Activated CD8-positive, alpha-beta memory T cell treated with anti-CD3 and anti-CD28 coated beads for 1 hour (primary cell): ENCODE measurements at places on chromosomes 3 and 15.

DNA sequence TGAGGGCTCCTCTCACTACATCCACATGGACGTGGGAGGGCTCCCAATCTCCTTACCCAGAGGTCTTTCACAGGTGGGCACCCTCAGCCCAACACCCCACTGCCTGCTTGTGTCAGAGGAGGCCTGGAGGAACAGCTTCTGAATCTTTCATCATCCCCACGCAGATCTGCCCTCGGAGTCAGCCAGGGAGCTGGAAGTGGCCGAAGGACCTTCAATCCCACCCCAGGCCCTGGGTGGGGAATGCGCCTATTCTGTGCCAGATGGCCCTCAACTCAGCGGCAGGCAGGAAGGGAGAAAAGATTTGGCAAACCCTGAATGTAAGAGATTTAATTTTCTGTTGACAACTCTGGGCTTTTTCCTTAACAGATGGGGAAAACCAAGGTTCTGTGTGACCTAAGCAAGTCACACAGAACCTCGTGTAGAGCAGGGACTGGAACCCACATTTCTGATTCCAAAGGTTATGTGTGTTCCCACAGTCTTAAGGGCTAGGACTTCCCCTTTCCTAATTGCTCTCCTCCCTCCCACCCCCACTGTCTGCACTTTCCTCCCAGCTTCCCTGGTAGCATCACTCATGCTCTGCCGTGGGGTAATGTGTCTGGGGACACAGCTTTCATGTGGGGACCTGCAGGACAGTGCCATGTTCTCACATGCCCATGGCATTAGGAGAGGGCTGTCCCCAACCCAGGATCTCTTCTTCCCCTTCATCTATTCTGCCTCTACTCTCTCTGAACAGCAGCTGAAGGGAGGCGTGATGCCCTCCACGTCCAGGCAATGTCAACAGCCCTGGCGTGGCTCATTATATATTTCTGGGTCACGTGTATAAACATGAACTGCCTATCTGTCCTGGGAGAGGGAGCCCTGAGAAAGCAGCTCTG is 98.1 kb downstream of the SEMA5B start:
- DNase-seq, result no peak

DNA sequence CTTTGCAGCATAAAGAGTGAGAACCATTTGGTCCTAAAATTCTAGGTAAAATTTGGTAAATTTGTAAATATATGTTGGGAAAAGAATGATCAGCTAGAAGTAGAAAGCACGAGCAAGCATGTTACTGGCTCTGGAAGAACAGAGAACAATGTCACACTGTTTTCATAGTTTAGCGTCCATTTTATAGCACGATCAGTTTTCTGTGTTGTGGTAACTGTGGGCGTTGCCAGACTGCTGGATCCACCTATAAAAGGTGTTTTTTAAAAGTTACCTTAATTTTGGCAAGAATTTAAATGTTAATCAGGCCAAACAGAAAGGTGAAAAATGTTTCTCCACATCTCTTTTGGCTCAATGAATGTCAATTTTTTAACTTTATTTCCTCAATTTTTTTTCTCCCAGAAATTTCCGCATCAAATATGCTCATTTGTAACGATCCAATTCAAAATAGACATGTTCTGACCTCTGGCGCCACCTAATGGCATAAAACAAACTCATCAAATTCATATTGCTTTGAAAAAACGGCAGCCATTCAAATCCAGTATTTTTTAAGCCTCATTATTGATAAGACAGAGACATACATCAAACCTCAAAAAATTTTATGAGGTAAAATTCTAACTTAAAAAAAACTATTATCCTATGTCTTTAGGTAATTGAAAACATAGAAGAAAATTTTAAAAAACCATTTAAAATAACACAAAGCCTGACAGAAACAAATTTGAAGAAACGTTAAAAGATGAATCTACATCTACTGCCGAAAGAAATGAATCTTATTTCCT is 5.5 kb upstream of the GP5 start:
- DNase-seq, result no peak

DNA sequence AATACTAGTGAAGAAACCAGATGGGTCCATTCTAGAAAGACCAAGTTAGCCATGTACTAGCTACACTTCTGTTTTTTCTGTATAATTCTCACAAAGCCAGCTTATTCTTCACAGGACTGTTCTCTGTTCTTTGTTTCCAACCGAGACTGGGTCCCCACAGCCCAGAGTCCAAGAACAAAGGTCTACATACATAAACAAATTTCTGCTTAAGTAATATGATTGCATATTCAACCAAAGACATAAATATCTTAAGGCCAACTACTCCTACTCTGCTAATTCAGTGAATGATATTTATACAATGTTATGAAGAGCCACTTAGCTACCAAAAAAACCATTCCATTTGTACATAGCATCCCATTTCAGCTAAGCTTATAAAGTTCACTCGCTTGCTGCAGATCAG is 299.8 kb upstream of the CCDC54 start:
- no peak for DNase-seq

GRCh38 chr3:119613201-119613600 is 15.5 kb downstream of the PLA1A start:
- DNase-seq, result no peak

DNA sequence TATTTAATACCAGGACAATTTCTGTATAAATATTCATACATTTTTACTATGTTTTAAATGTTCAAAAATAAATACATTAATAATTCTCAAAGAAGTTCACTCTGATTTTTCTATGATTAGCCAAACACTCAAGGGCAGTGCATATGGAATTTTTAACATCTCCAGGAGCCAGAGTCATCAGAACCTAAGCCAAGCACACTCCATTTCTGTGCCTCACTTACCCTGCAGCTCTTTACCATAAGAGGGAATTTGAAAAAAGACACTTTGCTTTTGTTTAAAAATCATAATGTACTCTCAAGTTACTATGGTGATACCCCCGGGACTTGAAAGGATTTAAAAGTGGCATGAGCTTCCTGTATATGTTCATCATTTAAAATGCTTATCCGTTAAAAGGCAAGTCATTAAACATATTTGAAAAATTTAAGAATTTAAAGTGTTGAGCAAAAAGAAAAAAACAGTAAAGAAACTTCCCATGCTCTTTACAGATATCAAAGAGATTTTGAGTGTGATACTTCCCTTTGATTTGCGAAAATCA is 747.4 kb upstream of the NECTIN3 start:
- no peak for DNase-seq

DNA sequence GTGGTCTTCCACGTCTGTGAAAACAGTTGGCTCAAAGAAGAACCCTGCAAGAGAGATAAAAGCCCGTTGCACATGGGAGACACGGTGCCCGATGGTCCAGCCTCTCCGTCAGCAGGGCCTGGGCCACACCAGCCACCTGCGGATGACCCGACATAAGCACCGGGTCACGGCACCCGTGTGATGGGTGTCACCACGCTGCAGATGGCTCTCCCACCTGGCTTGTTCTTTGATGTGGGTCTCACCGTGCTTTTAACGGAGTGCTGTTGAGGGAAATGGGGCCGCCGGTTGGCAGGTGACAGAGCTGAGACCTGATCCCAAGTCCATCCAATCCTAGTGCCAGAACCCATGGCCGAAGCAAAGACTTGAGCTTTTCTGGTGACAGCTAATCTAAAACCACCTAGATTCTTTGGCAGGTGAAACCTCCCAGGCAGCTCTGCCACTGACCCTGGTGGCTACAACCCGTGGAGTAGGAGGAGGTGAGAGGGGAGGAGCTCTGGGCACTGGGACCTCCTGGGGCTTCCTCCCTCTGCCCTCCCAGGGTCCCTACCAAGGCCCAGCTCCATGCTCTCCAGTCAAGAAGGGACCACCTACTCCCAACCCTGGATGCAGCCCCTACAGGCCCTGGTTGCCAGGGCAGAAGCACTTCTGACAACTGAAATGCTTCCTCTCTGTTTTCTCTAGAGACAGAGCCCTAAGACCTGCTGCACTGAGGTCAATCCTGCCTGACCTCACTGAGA is 23.4 kb upstream of the SLC41A3 start:
- no peak for DNase-seq

DNA sequence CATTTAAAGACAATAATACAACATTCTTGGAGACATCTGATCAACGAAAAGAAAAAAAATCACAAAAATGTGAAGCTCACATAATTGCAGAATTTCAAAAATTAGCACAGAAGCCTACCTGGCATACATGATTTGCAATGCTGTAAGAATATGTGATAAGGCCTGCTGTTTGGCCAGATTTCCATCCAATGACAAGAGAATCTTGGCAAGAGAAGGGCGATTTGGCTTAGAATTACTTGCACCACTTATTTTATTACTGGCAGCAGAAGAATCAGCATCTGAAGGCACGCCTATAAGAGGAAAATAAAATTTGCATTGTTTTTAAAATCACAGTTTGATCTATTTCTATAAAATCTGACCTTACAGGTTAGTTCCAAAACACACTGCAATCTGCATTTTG is 70.3 kb upstream of the OCA2 start:
- no peak for DNase-seq

- no peak for DNase-seq
These were observed 67.3 kb downstream of the MORC1 start for GRCh38 chr3:109050591-109051167.

DNA sequence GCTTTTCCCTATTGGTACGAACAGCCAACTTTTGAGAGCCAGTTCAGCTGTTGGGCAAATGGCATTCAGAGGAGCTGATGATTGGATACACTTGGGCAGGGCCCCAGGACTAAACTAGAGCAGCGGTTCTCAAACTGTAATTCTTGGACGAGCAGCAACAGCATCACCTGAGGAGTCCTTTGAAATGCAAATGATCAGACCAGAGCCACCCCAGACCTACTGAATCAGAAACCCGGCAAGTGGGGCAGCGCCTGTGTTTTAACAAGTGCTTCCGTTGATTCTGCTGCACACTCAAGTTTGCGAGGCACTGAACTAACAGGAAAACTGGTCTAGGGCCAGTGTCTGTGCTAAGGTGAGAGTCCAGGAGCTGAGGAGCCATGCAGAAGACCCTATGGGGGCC is 239.7 kb downstream of the UACA start:
- no peak for DNase-seq

DNA sequence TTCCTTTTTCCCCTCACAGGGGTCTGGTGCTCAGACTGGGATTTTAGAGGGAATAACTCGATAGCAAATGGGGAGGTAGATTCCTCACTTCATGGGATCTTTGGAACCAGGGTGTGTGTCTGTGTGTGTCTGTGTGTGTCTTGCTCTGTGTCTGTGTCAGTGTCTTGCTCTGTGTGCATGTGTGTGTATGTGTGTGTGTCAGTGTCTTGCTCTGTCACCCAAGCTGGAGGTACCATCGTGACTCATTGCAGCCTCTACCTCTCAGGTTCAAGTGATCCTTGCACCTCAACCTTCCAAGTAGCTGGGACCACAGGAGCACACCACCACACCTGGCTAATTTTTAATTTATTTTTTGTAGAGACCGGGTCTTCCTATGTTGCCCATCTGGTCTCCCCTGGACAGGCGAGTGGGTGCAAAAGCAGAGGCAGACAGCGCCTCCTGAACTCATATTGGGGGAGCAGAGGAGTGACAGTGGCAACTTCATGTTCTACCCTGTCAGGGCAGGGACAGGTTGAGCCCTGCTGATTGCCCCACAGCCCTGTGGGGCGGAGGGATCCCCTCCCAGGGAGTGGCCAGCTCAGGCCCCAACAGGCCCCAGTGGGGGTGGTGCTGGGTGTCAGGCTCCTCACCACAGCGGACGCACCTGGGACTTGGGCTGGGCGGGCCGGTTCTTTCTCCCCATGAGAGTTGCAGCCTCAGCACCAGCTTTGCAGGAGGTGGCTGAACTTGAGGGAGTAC is 10.4 kb upstream of the SEMA4B start:
- no peak for DNase-seq

GRCh38 chr3:125147491-125147820 is 65.1 kb downstream of the SLC12A8 start:
- no peak for DNase-seq

GRCh38 chr3:195105389-195105788 is 165.6 kb downstream of the XXYLT1 start:
- no peak for DNase-seq

GRCh38 chr3:25581823-25582222 is 82.9 kb downstream of the TOP2B start:
- DNase-seq, result no peak

GRCh38 chr3:128247666-128248409 is 94.6 kb downstream of the EEFSEC start:
- DNase-seq, result no peak

GRCh38 chr15:88246081-88246480 is 10.5 kb downstream of the NTRK3 start:
- DNase-seq, result no peak

DNA sequence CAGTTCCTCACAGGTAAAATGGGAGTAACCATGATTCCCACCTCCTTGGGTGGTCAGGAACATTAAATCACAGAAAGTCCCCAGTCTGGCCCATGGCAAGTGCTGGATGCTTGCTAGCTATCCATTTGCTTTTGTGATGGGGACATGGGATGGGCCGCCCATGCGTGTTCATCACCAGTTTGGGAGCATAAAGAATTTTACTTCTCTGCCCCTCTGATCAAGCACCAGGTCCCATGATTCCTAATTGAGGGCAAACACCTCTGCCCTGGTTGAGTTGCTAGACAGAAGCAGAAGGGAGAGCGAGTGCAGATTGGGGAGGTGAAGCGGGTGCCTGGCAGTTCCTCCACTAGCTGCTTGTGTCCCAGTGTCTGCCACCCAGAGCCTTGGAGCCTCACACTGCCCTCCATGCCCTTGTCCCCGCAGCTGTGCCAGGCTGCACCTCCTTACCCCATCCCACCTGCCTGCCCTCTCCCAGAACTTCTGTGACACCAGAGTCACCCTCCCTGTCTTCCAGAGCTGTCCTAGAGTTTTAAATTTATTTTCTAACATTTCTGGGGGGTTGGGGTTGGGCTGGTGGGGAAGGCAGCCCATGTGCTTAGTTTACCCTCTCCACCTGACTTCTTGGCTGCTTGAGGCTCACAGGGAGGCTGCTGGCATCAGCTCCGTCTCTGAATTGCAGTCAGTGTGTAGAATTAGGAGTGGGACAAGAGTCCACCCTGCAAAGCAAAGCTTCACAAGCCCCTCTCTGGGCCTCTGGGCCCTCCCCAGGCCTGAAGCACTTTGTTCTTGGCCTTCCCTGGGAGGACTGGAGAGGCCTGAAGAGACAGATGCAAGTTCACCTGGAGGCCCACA is 18.4 kb downstream of the CFAP100 start:
- no peak for DNase-seq
